ENCODE measurements at places on chromosomes 1 and 21.

- no peak for DNase-seq
Observed at GRCh38 chr1:87684713-87685205, 356.1 kb downstream of the LMO4 start.

DNA sequence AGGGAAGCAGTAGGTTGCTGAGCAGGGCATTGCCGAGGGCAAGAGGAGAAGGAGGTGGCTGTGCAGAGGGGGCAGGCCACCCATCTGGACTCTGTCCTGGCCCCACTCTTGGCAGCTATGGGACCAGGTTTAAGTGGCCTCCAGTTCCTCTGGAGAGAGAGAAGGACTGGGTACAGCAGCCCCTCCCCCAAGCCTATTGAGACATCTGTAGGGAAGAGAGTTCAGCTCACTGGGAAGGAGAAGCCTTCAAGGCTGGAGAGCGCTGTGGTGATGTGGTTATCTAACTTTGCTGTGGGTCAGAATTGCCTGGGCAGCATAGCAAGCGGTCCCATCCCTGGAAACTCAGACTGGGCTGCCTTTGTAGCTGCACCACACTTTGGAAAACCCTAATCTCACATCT is 93.9 kb downstream of the KCNJ15 start:
- no peak for DNase-seq

GRCh38 chr1:12772520-12772919 is 1.0 kb upstream of the PRAMEF12 start:
- DNase-seq: no peak

GRCh38 chr1:208273386-208274017 is 29.3 kb upstream of the PLXNA2 start:
- DNase-seq: no peak

- DNase-seq: no peak
Observed at GRCh38 chr1:208135354-208135753, 108.8 kb downstream of the PLXNA2 start.

DNA sequence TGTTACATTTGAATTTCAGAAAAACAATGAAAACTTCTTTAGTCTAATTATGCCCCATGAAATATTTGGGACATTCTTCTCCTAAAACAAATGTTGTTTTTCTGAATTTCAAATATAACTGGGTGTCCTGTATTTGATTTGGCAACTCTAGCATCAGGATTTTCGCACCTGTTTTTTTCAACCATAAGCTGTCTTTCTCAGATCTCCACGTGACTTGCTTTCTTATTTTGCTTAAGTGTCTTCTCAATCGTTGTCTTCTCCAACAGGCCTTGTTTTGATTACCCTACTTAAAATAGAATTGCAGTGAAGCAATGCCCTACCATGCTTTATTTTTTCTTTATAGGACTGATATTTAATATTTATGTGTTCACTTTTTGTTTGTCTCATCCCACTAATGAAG is 752.8 kb upstream of the RGS18 start:
- no peak for DNase-seq

DNA sequence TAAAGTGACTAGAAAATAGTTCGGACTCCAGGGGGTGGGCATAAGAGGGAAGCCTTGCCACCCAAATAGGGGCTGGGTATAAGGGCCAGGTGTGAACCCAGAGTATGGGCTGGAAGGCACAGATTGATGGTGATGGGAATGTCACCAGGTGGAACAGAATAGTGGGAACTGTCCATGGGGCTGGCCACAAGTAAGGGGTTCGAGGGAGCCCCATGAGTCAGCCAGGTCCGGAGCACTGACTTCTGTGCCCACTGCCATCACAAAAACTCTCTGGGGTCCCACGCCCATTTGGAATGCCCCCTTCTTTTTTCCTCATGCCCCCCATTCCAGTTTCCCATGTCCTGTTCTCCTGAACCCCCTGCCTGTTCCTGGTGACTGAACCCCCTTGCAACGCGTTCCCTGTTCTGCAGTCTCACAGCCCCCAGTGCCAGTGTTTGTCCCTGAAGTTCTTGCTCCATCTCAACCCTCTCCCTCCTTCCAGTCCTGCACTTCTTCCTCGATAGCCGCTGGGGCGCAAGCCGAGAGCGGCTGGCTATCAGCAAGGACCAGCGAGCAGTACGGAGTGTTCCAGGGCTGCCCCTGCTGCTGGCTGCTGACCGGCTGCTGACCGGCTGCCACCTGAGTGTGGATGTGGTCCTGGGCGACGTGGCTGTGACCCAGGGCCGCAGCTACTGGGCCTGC is 7.9 kb downstream of the TRIM46 start:
- no peak for DNase-seq

GRCh38 chr1:119285482-119285881 is 83.1 kb upstream of the HAO2 start:
- no peak for DNase-seq

GRCh38 chr21:44699502-44700001 is 2.6 kb downstream of the KRTAP10-12 start:
- DNase-seq: no peak

- DNase-seq: no peak
Observed at GRCh38 chr1:220371324-220371723, 99.1 kb upstream of the RAB3GAP2 start.

GRCh38 chr21:44957901-44958451 is 18.1 kb downstream of the SLX9 start:
- DNase-seq: no peak

GRCh38 chr1:231663211-231663792 is 36.7 kb downstream of the DISC1 start:
- no peak for DNase-seq

- DNase-seq: peak; percentile 90
Observed at GRCh38 chr1:155086128-155086741, 7.6 kb downstream of the EFNA3 start.

DNA sequence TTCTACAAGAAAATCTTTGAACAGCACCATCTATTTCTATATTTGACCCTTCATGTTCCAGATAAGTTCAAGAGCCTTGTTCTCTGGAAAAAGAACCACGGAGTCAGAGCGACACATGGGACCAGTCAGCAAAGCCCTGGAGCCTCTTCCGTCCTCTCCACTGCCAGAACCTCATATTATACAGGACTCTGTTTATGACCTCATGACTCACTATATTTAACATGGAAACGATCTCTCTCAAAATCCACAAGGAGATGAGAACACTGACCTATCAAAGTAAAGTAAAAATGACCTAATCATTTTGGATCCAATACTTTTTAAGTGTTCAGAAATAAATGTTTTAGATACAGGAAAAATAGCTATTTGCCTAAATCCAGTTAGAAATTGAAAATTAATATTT is 124.6 kb upstream of the KRTAP19-8 start:
- DNase-seq: no peak

- no peak for DNase-seq
Observed at GRCh38 chr21:42438316-42439205, 34.9 kb downstream of the UBASH3A start.

DNA sequence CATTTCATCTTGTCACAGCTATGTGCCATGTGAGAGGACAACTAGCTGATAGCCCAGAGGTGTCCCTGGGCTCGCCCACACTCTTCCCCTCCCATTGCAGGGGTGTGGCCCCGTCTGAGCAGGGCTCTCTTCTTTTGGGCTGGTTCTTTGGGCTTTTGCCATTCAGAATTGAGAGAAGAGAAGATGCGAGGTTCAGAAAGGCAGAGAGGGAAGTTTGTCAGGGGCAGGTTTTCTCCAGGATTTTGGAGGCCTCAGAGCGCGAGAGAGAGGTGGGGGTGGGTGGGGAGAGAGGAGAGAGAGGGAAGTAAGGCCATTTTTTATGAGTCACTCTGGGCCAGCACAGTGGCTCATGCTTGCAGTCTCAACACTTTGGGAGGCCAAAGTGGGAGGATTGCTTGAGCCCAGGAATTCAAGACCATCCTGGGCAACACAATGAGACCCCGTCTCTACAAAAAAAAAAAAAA is 5.2 kb downstream of the IFI6 start:
- DNase-seq: no peak

GRCh38 chr1:186304982-186305949 is 69.8 kb downstream of the TPR start:
- peak; percentile 63 for DNase-seq

DNA sequence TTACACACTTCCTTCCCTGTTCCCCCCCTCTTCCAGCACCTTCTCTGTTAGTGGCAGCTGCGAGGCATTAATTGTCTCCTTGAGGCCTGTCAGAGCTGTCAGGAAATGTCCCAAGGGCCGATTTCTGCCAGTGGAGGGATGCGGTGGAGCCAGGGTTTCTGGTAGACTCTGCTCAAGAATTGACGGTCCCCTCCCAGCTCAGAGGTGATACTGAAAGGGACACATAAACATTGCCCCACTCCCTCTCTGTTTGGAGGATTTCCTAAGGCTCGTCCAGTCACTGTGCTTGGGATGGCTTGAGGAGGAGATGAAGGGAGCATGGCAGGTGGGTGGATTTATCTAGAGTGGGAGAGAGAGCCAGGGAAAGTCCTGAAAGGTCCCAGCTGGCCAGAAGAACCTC is 61.4 kb upstream of the CD34 start:
- DNase-seq: no peak

GRCh38 chr1:42576935-42577334 is 81.3 kb upstream of the PPIH start:
- no peak for DNase-seq

GRCh38 chr1:65045022-65045817 is 78.9 kb upstream of the JAK1 start:
- no peak for DNase-seq

DNA sequence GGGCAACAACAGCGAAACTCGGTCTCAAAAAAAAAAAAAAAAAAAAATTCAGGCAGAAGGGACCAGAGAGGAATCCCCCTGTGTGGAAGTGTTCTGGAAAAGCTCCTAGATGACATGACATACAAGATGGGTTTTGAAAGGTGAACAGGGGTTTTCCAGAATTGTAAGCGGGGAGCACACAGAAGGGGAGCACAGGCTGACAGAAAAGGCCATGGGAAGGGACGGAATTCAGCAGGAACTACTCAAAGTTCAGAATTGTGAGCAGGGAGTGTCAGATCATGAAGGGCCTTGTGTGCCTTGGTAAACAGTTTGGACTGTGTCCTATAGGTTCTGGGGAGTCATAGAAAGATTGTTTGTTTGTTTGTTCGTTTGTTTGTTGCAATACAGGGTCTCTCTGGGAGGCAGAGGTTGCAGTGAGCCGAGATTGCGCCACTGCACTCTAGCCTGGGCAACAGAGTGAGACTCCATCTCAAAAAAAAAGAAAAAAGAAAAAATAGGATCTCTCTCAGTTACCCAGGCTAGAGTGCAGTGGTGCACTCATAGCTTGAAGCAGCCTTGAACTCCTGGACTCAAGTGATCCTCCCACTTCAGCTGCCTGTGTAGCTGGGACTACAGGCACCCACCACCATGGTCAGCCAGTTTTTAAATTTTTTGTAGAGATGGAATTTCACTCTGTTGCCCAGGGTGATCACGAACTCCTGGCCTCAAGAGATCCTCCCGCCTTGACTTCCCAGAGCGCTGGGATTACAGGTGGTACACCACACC is 1.2 kb upstream of the RHBDL2 start:
- DNase-seq: no peak

DNA sequence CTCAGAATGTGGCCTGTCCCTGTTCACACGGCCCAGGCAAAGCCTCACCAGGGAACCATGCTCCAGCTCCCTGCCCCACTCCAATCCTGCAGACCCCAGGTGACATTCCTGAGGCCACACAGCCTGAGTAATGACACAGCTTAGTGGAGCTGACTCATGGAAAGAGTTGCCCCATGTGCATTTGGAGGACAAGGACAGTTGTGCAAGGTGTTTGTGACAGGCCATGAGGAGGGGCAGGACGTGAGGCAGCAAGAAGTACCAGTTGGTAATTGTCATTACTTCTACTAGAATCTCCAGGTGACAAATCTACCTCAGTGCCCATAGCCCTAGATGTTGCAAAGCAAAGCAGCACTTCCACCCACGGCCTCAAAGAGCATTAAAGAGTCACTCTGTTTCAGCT is 15.2 kb downstream of the PRR9 start:
- DNase-seq: no peak

- no peak for DNase-seq
Observed at GRCh38 chr1:5577255-5578040, 414.8 kb downstream of the NPHP4 start.

GRCh38 chr1:186435336-186435735 is 25.6 kb downstream of the PDC start:
- DNase-seq: no peak

DNA sequence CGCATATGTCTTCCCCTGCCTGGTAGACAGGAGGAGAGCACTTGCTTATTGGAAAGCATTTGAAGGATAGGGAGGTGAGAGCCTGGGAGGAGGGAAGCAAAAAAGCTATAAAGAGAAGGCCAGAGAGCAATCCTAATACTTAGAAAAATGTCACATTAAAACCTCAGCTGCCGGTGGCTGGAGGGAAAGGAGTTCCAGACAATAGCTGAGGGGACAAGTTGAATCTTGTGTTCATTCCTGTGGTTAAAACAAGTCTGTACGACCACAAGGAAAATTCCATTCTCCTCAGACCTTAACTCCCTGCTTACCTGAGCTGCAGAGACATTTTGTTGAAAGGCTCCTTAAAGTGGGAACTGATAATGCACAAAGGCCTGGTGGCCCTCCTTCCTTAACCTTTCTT is 218.8 kb upstream of the CAMK1G start:
- DNase-seq: no peak

GRCh38 chr1:78224861-78225552 is 179.2 kb downstream of the GIPC2 start:
- no peak for DNase-seq

GRCh38 chr1:6864166-6864565 is 78.9 kb downstream of the CAMTA1 start:
- no peak for DNase-seq

DNA sequence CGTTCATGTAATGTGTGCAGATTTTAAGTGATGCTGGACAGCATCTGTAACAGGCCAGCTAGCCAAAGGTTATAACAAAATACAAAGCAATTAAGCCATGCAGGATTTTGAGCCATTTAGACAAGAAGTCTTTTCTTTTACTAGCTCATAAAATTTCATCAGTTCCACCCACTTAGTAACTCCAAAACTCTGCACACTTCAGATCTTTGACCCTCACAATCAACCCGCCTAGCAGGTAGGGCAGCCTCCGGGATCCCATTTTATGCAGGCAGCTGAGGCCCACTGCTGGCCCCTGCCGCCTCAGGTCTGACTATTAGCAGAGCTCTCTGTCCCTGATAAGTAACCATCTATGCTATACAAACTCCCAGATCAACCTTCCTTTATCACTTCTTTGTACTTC is 9.2 kb downstream of the LBR start:
- no peak for DNase-seq

- no peak for DNase-seq
Observed at GRCh38 chr1:245894843-245895242, 612.2 kb downstream of the SMYD3 start.

GRCh38 chr1:218394416-218394815 is 49.3 kb downstream of the TGFB2 start:
- no peak for DNase-seq

DNA sequence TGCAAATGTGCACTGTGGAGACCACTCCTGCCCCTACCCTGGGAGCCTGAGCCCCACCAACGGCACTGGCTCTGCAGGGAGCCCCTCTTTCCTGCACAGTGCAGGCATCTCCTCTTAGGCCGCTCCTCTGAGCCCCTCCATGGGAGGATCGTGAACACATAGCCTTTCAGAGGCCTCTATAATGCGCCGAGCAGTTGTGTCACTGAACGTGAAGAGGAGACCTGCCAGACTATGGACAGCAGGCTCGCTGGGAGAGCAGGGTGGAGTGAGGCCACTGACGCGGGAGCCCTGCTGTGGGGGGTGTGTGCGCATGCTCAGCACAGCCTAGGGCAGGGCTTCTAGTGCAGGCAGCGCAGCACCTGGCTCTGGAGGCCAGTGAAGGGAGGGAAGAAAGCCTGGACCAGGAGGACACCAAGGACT is 151.3 kb upstream of the COL6A1 start:
- no peak for DNase-seq

All from NAMALWA (cell line).